ENCODE measurements at places on chromosomes 1 and 21.

- DNase-seq: peak; percentile 85
Observed at GRCh38 chr1:84117868-84118267, 26.2 kb upstream of the PRKACB start.

GRCh38 chr1:67097305-67097704 lies 37.5 kb downstream of the C1orf141 start:
- DNase-seq: no peak

DNA sequence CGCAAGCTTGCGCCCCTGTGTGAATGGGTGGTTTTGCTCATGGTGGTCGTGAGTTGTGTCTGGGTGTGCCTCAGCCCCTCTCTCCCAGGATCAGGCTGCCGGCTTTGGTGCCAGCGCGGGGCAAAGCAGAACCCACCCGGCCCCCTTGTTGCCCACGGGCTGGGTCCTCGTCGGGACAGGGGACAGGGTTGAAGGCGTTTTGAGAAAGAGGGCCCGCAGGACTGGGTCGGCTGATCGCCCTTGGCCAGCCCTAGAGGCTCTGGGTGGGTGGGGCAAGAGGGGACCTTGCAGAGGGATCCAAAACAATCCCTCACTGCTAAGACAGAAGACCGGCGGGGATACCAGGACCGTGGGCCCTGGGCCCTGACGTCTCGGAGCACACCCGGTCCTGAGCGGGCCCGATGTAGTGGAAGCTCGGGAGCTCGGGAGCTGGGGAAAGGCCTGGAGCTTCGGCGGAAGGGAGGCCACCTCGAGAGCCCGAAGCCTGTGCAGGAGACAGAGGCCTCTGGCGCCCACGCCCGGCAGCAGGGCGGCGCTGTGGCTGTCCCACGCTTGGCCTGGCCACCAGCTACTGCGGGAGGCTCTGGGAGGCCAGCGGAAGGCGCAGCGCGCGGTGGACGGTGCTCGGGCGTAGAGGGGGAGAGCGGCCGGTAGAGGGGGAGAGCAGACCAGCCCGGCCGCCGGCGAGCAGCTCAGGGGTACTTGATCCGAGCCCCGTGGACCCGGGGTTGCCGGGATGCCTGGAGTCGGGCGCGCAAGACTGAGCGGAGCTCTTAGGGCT lies 2.8 kb upstream of the ZNF678 start:
- DNase-seq: no peak

DNA sequence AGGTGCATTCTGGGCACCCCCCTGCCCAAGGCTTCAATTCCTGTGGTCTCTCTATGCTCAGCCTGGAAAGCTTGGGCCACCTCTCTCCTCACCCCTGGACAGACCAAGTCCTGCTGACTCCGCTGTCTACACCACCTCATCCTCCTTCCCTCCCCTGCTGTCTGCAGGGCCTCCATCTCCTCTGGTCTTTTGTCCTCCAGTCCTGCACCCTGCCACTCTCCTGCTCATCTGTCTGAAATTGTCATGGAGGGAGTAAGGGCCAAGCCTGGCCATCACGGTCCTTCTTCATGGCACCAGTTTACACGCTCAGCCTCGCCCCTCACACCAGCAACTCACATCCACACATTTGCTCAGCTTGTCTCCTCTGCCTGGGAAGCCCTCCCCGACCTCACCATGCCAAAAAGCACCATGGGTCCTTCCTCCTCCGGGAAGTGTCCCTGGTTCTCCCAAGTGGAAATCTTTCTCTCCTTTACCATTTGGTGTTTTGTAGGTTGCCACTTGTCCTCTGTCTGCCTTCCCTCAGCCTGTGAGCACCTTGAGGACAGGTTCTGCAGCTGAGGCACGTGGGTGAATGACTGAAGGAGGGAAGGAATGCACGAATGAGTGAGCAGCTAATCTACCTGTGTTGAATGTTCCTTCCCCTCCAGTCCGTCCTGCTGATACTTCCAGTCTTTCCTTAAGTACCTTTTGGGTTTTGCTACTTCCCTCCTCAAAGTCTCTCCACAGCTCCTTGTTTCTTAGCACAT lies 2.1 kb upstream of the SLC2A1 start:
- no peak for DNase-seq

GRCh38 chr1:20347699-20348098 lies 57.0 kb downstream of the VWA5B1 start:
- no peak for DNase-seq

GRCh38 chr1:168799927-168800605 lies 71.1 kb upstream of the DPT start:
- no peak for DNase-seq

DNA sequence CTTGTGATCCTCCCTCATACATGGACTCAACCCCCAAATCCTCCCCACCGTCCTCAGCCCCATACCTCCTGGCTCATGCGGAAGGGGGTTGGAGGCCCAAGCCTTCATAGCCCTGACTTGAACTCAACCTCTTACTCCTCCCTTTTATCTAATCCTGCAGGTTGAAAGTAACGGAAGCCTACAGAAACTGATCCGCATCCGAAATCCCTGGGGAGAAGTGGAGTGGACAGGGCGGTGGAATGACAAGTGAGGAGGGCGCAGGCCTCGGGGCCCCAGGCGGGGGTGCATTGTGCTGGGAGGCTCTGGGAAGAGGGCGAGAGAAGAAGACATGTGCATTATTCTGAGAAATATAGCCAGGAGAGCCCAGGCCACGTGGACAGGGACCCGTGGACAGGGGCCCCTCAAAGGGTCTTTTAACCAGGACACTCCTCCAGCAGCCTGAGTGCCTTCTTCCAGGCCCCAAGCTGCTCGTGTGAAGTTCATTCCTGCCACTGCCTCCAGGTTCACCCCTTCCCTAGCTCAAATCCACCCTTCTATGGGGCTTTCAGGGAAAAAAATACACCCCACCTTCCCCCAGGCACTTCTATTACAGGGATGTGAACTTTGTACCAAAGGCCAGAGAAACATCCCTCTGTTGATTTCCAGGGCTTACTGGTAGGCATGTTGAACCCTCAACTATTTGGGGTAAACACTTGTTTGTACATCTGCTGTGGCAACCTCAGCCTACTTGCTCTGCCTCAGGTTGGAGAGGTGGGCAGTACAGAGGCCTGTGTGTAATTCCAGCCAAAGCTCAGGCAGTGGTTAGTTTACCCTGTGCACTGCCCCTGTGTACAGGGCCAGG lies 38.6 kb downstream of the CAPN2 start:
- no peak for DNase-seq

GRCh38 chr1:201504179-201504631 lies 2.7 kb downstream of the CSRP1 start:
- peak; percentile 73 for DNase-seq

- DNase-seq: peak; percentile 54
Observed at GRCh38 chr1:157963713-157964112, 29.7 kb upstream of the KIRREL1 start.

GRCh38 chr1:204041232-204041767 lies 31.6 kb upstream of the SOX13 start:
- DNase-seq: peak; percentile 8

DNA sequence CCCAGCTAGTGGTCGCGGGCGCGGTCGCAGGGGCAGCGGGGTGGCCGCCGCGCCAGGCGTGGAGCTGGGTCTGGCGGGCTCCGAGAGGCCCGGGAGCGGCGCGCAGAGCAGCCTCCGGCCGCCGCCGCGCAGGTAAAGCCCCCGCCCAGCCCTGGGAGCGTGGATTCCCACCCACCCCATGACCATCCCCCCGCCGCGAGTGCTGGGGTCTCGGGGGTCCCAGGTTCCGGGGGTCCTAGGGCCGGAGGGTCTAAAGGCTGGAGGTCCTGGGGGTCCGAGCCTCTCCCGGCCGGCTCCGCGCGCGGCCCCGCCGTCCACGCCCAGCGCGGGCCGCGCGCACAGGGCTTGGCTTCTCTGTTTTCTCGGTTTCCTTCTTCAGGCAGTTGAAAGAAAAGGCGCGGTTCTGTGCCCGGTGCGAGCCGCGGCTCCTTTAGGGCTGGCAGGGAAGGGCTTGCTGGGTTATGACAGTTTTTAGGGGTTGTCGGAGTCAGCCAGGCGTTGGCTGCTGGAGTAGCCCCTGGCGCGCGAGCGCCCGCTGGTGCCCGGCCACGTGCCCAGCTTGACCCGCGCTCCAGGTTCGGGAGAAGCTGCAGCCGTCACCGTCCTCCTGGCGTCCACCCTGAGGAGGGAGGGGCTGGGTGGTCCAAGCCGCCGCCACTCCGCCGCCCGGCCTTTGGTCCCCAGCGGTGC lies 359 bp downstream of the LRRC3 start:
- DNase-seq: peak; percentile 25

DNA sequence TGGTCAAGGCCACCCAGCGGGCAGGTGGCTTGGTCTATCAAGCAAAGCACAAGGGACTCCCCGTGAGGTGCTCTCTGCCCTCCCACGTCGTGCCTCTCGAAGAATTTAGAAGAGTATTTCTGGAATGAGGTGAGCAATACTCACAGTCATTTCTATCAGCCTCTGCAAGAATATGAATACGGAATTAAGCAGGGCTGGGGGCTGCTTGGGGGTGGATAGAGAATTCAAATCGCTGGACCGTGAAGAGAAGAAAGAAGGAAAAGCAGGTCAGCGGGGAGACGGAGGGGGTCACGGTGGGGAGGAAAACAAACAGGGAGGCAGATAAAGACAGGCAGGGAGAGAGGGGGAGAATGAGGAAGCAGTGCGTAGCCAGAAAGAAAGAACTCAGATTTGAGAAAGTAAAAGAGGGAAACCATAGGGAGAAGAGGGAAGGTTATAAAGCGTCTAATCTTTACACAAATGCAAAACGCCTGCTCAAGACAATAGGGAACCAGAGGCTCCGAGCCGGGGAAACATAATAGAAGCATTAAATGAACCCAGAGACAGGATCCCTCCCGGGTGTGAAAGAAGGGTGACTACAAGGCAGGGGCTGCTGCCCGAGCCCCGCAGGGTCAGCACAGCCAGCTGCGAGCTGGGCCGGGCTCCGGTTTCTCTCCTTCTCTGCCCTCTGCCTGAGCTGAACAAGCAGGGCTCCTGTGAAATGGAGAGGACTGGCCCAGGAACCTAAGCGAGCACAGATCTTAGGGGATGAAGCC lies 2.1 kb upstream of the EDN2 start:
- DNase-seq: peak; percentile 42

DNA sequence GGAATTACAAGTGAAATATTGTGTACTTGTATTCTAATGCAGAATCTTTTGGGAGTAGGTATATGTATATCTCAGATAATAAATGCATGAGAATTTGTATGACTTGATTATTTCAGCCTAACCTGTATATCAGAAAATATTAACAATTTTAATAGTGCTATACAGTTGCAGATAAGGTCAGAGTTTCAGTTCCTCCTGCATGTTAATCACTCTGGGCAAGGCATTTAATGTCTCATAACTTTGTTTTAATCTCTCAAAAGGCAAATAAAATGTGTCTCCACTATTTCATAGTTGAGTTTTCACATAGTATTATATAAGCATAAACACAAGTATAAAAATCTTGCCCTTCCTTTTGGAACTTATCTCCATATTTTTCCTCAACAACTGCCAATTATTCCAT lies 352.5 kb downstream of the KCNT2 start:
- no peak for DNase-seq

GRCh38 chr21:41638201-41638790 lies 128.6 kb downstream of the RIPK4 start:
- peak; percentile 25 for DNase-seq

DNA sequence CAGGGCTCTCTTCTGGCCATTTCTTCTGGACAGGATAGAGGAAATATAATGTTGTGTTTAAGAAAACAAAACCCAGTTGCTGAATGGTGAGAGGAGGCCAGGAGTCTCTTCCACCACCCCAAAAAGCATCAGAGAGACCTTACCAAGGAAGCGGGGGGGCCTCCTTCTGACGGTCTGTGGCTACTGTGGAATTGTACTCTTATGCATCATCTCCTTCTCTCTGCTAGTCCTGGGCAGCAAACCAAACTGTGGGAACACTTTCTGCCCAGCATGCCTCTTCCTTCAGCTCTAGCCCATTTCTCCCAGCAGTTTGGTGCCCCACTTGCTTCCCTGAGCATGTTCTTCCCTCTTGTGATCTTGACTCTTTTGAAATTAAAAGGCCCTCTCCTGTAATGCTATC lies 157.7 kb downstream of the HHIPL2 start:
- DNase-seq: peak; percentile 77

DNA sequence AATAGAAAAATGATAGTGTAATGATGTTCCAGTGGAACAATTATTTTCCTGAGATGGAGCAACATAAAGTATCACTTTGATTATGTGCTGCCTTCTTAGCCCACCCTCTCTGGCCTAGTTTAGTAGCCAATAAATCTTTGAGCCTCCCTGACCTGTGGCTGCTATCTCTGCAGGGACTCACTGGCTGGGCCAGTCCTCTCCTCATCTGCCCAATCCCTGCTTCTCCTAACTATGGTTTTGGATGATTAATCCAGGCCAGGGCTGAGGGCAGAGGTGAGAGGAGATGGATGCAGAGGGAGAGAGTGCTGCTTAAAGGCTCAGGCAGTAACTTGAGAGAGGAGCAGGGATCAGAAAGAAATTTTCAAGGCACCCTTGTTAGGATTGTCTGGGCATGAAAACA lies 89.0 kb upstream of the CD34 start:
- no peak for DNase-seq

- DNase-seq: peak; percentile 6
Observed at GRCh38 chr1:42852608-42852980, 6.2 kb downstream of the ZNF691 start.

DNA sequence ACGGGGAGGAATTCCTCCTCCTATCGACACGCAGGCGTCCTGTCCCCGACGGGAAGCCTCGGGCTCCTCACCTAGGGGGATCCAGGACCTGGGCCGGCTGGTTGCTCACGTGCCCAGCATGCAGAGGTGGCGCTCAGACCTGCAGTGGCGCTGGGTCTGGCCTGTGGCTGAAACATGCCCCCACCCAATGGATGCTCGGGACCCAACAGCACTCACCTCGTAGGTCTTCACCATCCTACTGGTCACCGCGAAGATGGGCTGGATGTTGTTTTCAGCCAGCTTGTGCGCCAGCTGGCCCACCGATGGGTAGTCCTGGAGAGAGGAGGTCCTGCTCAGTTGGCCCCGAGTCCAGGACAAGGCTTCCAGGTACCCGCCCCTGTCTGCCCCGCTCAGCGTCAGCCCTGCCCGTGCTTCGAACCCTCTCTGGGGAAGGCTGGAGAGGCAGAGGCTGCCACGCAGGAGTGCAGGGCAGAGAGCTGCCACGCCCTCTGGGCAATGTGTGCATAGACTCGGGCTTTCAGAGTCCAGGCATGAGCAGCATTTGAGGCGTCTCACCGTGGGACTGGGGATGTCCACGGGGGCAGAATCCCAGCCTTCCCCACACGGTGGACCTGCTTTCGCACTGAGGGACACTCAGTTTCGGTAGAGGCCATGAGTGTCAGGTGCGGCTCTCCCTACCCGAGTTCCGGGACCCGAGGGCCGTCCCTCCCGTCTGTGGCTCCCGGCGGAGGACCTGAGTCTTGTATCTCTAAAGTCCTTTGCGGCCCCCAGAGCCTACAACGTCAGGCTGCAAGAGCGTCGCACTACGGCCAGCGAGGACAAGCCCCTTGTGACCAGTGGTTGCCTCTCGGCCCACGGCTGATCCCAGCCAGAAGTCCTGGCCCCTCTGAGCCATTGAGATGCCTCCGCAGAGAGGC lies 21.6 kb downstream of the ITGB2 start:
- no peak for DNase-seq

GRCh38 chr1:17201201-17202021 lies 3.5 kb upstream of the PADI1 start:
- DNase-seq: no peak
